Activated CD4-positive, CD25-positive, alpha-beta regulatory T cell (primary cell): ENCODE measurements at places on chromosomes 4 and X.

- no peak for DNase-seq
These were observed 47.0 kb upstream of the NSUN7 start for GRCh38 chr4:40702800-40703151.

GRCh38 chr4:153576443-153576774 is 107.7 kb upstream of the TLR2 start:
- DNase-seq = no peak

- no peak for DNase-seq
These were observed 269.9 kb downstream of the KCNIP4 start for GRCh38 chr4:21678711-21679110.

DNA sequence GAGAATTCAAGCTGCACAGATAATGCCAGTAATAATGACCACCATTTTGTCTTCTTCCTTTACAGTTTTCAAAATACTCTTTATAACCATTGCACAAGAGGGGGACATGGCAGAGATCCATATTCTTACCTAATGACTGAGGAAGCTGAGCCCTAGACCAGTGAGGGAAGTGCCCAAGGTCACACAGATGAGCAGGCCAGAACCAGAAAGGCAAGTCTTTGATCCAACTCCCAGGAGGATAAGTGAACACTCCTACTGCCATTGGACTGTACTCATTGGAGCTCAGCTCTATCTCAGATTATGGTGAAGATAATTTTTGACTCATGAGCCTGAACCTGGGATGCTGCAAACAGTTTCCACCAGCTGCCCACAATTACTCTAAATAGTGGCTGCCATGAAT is 28.6 kb downstream of the AMER1 start:
- no peak for DNase-seq

DNA sequence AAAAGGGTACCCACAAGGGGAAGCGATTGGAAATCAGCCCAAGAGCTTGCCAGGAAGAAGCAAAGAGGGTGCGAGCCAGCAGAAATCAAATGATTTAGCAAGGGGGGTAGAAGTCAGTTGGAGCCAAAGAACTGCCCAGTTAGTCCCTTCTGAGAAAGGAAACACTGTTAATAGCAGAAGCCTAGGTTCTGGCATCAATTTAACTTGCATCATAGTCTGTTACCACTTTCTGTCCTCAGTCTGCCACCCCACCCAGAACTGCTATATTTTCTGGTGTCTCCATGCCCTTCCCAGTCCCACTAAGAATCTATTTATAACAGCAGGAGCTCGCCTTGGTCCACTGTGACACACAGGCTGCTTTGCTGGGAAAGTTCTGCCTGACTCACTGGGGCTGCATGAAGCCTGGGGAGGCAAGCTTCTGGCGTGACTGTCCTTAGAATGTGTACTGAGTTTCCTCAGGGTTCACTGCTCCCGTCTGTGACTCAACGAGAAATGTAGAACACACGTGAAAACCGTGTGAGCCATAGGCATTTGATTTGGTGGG is 157.8 kb upstream of the TTC29 start:
- DNase-seq = no peak

DNA sequence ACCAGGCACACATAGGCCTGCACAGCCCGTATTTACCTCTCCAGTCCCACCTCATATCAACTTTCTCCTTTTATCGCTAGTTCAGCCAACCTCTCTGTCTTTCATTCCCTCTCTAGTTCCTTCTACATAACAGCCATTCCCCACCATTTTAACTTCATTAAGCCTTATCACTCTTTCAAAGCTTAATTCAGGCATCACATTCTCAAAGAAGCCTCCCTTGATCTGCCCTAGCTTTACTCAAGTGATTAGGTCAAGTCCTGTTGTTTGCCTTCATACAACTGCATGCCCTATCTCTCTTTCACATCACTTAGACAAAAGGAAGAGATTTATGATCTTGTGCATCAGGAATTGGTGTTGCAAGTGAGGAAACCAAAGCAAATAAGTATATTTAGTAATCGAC is 74.2 kb downstream of the ALPK1 start:
- no peak for DNase-seq

DNA sequence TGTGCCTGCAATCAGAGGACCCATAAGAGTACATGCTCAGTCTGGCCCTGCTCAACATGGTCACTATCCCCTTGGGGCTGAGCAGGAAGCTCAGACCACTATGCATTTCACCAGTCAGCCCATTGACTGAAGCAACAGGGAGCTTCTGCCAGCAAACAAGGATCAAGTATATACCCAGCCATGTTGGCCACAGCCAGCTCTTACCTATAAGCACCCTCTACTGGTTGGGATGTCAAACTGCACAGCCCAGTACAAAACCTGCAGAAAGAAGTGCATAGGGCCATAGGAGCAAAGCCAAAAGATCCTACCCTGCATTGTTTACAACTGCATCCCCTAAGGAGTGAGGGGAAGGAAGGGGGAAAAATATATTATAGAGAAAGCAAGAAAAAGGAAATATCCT is 214.4 kb upstream of the CPEB2 start:
- no peak for DNase-seq

GRCh38 chr4:13261486-13262257 is 222.5 kb downstream of the RAB28 start:
- DNase-seq = no peak

DNA sequence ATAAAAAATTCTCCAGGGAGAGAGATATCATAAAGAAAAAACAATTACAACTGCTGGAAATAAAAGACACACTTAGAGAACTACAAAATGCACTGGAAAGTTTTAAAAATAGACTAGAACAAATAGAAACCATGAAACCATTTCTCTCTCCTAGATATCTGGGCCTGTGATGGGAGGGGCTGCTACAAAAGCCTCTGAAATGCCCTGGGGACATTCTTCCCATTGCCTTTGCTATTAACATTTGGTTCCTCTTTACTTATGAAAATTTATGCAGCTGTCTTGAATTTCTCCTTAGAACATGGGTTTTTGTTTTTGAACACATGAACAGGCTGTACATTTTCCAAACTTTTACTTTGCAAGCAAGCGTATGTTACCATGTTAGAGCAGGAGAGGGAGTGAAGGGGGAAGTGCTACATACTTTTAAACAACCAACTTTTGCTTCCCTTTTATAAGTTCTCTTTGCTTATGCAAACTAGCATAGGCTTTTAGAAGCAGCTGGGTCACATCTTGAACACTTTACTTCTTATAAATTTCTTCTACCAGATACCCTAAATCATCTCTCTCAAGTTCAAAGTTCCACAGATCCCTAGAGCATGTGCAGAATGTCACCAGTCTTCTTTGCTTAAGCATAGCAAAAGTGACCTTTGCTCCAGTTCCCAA is 47.9 kb upstream of the PACRGL start:
- no peak for DNase-seq

- DNase-seq = no peak
These were observed 13.2 kb downstream of the HSD17B11 start for GRCh38 chr4:87377816-87378215.

DNA sequence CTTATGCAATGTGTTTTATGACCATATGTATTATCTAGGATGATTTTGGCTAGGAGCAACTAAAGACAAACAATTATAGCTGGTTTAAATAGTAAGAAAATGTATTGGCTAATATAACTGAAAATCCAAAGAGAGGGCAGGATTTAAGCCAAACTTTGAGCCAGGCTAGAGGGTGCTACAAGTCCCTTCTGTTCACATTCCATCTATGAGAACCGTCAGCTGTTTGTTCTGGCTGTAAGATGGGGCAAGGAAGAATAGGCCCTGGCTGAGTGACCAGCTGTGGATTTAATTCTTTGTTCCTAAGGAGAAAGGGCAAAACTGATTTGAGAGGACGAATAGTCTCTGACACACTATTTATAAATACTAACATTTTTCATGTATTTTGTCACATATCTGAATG is 79.2 kb upstream of the UGT8 start:
- DNase-seq = no peak
